Ammon's horn (tissue), 1 donor: ENCODE measurements at places on chromosomes 2 and 18.

DNA sequence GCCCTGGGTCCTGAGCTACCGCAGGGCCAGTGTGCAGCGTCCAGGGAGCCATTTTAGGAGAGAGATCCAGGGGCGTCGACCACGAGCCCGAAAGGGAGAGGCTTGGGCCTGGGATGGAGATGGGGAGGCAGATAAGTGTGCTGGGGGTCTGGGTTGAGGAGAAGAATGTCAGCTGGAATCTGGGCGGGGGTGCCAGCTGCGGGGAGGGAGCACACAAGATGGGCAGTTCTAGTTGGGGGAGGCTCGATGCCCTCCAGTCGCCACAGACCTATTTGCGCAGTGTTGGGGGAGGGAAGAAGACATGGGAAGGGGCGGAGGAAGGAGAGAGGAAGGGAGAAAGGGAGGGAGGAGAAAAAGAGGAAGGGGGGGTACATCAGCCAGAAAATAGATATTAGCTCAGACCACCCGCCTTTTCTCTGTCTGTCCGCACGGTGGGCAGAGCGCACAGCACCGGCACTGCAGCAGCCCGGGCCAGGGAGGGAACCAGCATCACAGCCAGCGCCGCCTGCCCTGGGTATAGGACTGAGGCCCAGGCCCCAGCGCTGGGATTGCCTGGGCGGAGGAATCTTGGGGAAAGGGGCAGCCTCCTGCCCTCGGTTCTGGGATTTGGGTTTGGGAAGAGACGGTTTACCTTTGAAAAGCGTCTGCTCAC lies 1.9 kb upstream of the HOXD11 start:
- DNase-seq = no peak

DNA sequence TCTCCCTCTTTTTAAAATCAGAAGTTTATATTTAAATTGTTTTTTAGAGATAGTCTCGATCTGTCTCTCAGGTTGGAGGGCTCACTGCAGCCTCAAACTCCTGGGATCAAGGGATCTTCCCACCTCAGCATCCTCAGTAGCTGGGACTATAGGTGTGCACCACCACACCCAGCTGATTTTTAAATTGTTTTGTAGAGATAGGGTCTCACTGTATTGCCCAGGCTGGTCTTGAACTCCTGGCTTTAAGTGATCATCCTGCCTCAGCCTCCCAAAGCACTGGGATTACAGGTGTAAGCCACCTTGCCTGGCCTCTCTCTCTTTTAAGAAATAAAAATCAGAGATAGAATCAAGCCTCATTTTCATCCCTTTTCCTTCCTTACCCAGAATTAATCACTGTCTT lies 22.1 kb downstream of the FAM171B start:
- no peak for DNase-seq

DNA sequence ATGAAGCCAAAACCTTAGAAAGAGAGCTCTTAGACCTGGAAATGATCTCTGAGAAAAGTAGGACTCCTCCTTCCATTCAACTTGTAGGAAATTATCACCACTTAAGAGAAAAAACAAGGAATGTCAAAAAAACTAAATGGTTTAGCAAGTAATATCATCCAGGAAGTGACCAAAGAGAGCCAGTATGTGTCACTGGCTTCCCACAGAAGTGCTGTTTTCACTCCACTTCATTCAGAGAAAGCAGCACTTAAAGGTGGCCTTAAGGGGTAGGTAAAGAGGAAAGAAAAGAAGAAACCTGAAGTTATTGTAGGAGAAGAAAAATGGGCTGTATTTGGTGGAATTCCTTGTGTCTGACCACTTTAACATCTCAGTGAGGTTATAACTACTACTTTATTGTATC lies 414.4 kb upstream of the ETAA1 start:
- no peak for DNase-seq

DNA sequence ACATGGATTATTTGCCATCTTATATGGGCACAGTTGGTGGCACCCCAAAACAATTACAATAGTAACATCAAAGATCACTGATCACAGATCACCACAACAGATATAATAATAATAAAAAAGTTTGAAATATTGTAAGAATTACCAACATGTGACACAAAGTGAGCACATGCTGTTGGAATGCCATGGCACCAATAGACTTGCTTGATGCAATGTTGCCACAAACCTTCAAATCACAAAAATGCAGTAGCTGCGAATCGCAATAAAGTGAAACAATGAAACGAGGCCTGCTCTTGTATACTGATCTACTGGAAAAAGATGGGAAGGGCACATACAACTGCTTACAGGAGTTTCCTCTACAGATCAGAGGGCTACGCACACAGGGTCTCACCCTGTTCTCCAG lies 32.2 kb upstream of the AMMECR1L start:
- DNase-seq = no peak

- DNase-seq = no peak
Measured at GRCh38 chr2:64990876-64991275, 1.7 kb downstream of the SLC1A4 start.

DNA sequence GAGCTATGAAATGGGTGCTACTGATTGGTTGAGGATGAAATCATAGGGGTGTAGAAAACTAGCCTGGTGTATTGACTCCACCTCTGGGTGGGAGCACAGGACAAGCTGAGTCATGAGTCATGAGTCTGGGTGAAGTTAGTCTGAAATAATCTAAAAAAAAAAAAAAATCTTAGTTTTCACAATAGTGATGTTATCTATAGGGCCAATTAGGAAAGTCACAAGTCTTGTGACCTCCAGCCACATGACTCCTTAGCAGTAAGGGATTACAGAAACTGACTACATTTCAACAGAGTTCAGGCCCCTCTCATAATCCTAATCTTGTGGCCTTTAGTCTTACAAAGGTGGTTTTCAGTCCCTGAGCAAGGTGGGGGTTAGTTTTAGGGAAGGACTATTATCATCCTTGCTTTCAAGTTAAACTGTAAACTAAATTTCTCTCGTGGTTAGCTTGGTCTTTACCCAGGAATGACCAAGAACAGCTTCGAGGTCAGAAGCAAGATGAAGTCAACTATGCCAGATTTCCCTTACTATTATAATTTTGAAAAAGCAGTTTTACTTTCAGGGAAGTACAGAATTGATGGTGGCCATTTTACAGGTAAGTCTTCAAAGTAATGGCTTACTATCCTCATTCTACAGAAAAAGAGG lies 338.0 kb upstream of the GYPC start:
- DNase-seq = no peak

DNA sequence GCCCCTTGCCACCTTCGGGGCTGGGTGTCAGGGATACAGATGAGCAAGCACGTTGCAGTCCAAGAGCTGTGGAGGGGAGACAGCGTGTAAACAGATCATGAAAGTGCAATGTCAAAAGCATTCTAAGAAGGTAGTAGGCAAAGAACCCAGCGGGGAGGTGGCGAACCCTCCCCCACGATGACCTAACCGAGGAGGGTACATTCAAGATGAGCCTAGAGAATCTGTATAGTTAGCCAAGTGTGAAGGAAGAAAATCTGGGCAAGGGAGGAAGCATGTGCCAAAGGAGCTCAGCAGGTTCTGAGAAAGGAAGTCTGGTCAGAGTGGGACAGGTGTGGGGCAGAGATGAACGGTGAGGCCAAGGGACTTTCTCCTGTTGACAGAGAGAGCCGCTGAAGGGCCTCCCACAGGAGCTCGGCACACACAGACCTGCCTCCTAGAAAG lies 106.9 kb downstream of the SP3 start:
- no peak for DNase-seq

DNA sequence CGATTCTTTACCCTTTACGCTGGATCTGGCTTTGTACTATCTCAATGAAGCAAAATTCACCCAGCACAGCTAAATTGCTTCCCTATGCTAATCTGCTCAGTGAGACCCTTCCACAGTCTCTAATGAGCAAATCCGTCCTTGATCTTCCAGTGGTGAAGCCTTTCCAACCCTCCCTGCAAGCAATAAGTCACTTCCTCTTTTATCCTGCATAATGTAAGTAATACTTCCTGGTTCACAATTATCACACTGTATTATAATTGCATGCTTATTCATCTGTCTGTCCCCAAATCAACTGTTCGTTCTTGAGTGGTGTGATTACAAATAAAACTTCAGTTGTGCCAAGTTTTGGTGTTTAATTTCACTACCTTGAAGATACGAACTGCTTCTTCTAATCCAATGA lies 404.0 kb downstream of the ADCYAP1 start:
- no peak for DNase-seq

DNA sequence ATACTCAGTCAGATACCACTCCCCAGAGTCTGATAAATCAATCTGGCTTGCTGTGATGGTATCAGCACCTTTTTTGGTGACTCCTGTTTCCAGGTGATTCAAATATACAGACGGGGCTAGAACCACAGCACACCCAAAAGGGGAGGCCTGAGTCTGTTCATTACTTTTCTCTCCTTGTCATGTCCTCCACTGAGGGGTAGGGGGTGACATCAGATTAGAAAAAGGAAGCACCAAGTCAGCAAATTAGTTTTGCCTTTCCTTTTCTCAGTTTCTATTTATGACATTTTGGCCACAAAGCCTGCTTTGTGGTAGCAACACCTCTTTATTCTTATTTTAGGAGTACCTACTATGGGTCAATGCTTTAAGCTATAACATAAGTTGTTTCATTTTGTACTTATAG lies 127.4 kb downstream of the CCDC102B start:
- no peak for DNase-seq

DNA sequence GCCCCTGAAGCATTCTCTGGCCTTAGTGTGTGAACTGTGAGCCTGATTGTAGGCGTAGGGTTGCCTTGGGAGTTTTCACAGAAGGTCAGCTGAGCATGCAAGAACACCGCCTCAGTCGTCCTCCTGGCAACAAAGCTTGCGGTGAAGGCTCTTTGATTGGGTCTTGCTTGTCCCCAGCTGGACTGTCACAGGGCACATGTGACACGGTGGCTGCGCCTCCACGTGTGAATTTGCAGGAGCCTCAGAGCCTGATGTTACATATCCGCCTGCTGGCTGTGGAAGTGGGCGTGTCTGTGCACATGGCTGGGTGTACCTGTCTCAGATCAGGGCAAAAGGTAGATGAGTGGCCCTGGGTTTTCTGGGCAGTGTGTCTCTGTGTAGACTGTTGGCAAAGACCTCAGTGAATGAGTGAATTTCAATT lies 228.7 kb downstream of the HAUS1 start:
- peak; percentile 21 for DNase-seq

GRCh38 chr18:29616867-29617266 lies 1425.7 kb downstream of the DSC3 start:
- DNase-seq = no peak

GRCh38 chr2:231819447-231820042 lies 33.3 kb downstream of the COPS7B start:
- DNase-seq = peak; percentile 1

DNA sequence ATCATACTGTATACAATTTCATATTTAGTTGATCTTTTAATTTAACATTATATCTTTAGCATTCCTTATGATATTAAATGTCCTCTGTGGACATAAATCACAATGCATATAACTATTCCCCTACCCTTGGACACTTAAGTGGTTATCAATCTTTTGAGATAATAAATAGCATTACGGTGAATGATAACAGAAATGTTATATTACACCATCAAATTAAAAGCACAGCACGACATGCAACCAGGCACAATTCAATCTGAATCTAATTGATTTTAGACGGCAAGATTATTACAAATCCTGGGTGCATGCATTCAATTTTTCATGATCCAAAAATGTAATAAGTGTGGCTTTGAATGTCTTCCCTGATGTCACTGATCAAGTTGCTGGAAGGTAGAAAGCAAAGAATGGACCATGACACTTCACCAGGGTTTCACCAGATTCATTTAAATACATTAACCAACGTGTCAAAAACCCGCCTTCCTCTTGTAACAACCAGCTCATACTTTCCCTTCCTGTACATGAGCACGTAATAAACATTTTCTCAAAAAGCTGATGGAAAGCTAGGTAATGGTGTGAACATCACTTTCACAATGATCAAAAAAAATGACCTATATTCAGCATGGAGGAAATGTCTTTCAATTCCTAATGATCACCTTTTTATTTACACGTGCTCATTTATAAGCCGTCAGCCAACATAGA lies 513.7 kb upstream of the ID2 start:
- no peak for DNase-seq

GRCh38 chr2:2788076-2788475 lies 457.0 kb upstream of the MYT1L start:
- DNase-seq = no peak

- DNase-seq = no peak
Measured at GRCh38 chr2:119024152-119024551, 82.2 kb downstream of the MARCO start.

DNA sequence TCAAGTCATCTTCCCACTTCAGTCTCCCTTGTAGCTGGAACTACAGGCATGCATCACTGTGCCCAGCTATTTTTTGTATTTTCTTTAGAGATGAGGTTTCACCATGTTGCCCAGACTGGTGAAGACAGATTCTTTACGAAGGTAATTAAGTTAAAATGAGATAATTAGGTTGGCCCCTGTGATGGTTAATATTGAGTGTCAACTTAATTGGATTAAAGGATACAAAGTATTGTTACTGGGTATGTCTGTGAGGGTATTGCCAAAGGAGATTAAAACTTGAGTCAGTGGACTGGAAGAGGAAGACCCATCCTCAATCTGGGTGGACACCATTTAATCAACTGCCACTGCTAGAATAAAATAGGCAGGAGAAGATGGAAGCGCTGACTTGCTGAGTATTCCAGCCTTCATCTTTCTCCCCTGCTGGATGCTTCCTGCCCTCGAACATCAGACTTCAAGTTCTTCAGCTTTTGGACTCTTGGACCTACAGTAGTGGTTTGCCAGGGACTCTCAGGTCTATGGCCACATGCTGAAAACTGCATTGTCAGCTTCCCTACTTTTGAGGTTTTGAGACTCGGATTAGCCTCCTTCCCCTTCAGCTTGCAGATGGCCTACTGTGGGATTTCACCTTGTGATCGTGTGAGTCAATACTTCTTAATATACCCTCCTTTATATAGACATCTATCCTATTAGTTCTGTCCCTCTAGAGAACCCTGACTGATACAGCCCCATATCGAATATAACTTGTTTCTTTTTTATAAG lies 269.1 kb downstream of the TMX3 start:
- no peak for DNase-seq

DNA sequence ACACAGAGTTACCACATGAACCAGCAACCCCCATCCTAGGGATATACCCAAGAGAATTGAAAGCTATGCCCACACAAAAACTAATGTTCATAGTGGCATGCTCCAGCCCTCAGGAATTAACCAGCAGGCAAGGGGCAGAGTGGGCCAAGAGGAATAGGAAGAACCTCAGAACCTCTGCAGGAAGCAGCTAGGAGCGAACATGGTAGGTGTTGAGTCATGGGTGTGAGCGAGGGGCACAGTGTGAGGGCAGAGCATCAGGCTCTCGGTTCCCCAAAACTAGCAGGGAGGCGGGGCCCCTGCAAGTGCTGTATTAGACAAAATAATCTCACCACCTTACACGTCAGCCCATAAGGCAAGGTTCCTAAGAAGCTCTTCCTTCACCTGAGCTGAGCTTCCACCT lies 5.6 kb upstream of the RUFY4 start:
- DNase-seq = no peak
